ENCODE measurements at places on chromosomes 2 and 18.

- no peak for DNase-seq
These were observed 72.2 kb downstream of the XRCC5 start for GRCh38 chr2:216181351-216181750.

- no peak for DNase-seq
These were observed 293.9 kb upstream of the DLGAP1 start for GRCh38 chr18:4748975-4749374.

DNA sequence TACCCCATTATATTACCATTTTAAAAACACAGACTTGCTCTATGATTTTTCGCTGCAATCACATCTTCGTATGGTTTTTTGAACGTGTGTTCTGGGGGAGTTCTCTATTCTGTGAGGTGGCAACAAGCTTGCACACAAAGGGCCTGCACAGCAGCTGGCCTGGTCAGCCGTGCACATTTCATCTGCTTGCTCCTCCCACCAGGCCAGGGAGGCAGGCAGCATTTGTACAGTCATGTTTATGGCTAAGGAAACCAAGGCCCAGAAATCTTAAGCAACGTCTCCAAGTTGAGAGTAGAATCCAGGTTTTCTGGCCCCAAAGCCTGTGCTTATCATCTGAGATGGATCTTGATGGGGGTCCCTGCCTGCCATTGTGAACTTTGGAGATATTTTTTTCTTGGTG is 106.4 kb upstream of the SMIM21 start:
- no peak for DNase-seq

- DNase-seq = no peak
These were observed 121.8 kb upstream of the ZBTB14 start for GRCh38 chr18:5417342-5417741.

- no peak for DNase-seq
These were observed 256.2 kb downstream of the PIEZO2 start for GRCh38 chr18:10893196-10893595.

DNA sequence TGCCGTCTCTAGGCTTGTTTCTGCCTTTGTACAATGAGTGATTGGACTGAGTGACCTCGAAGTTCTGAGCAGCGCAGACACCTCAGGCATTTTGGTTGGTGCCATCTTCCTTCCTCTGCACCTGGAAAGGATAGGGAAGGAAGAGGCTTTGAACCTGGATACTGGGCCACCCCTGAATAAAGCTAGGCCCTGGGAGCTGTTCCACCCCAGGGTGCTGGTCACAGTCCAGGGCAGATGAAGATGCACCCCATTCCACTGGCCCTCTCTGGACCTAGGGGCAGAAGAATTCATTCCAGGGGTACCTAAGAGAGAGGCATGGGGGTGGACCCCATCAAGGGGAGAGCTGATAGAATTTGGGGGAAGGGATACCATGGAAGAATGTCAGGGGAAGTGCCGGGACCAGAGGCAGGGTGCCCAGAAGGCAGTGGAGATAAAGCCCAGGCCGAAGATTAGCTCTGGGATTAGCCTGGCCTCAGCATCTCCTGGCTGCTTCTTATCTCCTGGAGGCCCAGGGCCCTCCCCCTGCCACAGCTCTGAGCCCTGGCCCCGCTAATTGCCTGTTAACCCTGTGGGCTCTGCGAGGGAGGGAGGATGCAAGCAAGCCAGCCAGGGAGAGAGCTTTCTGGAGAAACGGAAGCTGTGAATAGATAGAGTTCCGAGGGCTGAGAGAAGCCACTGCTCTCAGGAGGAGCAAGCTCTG is 11.4 kb downstream of the ASIC4 start:
- DNase-seq = no peak

DNA sequence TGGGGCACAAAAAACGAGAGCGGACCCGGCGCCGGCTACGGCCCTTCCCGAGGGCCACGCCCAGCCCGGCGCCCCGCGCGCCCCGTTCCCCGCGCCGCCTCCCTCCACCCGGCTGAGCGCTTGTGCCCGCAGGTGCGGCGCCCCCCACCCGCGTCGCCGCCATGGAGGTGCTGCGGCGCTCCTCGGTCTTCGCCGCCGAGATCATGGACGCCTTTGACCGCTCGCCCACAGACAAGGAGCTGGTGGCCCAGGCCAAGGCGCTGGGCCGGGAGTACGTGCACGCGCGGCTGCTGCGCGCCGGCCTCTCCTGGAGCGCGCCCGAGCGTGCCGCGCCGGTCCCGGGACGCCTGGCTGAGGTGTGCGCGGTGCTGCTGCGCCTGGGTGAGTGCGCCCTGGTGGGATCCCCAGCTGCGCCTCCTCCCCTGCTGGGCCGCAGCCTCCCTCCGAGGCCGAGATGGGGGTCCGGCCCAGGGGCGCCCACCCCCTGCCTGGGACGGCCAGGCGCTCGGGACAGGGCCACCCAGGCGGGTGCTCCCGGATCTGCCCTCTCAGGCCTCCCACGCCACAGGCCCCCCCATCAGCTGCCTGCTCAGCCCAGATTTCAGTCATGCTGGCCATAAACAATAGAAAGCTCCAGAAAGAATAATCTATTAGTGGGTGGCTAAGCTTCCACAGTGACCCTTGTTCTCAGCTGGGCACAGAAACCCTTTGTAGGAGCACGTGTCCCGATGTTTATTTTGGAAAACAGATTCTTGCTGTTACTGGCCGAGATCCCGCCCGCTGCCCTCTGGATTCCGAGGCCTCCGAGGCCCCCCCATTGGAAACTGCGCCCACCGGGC is 997 bp downstream of the BOK start:
- DNase-seq = no peak

GRCh38 chr2:232575404-232575746 is 24.9 kb downstream of the EIF4E2 start:
- DNase-seq = no peak

- no peak for DNase-seq
These were observed 33.7 kb downstream of the C2orf76 start for GRCh38 chr2:119332953-119333352.

GRCh38 chr2:118120401-118120780 is 32.1 kb downstream of the INSIG2 start:
- no peak for DNase-seq

DNA sequence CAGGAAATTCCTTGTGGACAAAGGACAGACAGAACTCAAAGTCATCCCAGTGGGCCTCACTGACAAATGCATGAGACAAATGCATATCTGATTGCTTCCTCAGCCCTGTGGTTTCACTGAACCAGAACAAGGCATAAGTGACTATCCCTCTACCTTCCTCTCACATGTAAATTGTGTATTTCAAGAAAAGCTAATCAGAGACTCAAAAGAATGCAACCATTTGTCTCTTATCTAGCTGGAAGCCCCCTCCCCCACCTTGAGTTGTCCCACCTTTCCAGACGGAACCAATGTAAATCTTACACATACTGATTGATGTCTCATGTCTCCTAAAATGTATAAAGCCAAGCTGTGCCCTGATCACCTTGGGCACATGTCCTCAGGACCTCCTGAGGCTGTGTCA is 102.0 kb upstream of the TMEM200C start:
- DNase-seq = no peak

- DNase-seq = no peak
These were observed 18.3 kb downstream of the CLUL1 start for GRCh38 chr18:615092-615521.

- DNase-seq = peak; percentile 79
These were observed 13.3 kb downstream of the CHPF start for GRCh38 chr2:219530048-219530963.

DNA sequence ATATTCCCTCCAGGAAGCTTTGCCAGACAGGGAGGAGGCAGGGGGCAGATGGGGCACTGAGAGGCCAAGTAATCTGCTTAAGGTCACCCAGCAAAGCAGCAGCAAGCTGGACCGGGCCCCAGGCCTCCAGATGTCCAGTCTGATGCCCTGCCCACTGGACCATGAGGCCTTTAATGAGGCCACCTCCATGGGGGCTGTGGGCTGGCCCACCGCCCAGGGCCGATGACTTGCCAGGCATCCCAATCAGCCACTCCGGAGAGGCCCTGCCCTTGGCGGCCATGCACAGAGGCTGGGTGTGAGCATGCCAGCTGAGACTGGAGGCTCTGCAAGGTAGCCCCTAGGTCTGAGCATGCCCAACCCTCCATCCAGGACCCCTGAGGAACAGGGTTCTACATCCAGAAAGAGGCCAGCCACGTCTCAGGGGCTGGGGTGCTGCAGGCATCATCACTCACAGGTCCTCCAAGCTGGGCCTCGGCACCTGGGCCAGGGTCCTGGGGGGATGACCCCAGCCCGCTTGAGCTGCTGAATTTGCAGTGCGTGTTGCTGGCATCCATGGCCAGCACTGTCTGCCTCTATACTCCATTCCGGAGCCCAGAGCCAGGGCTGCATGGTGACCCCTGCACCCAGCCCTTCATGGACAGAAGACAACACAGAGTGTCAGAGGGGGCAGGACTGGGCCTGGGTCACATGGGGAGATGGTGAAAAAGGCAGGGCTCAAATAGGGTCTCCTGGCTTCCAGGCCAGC is 164.2 kb downstream of the INHBB start:
- DNase-seq = no peak

GRCh38 chr2:128625963-128626759 is 307.5 kb upstream of the HS6ST1 start:
- DNase-seq = no peak

DNA sequence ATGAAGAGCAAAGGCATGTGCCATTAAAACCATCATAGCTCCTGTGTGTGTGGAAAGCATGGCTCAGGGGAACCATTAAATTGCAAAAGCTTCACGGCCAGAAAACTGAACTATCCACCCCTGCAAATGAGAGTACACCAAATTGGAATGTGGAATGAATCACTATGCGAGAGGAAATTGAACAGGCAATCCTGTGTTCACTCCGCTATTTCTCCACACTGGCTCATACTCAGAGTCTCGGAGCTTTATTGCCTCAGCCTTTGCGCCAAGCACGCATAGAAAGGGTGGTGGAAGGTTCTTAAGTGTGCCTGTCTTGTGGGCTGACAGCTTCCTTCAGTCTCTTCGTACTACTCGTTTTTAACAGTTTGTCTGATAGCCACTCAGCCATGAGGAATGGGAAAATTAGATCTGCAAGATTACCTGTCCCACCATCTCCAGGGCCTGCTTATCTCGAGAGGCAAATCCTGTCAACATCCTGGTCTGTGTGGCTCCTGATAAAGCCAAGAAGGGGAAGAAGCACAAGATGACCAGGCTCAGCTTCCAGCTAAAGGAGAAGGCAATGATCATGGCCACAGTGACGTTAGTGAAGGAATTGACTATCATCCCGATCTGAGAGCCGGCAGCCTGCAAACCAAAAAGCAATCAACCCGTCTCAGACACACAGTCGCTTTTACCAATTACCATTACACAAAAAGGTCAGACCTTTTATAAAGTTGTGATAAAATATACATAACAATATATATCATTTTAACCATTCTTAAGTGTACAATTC is 34.9 kb downstream of the G6PC2 start:
- DNase-seq = no peak

DNA sequence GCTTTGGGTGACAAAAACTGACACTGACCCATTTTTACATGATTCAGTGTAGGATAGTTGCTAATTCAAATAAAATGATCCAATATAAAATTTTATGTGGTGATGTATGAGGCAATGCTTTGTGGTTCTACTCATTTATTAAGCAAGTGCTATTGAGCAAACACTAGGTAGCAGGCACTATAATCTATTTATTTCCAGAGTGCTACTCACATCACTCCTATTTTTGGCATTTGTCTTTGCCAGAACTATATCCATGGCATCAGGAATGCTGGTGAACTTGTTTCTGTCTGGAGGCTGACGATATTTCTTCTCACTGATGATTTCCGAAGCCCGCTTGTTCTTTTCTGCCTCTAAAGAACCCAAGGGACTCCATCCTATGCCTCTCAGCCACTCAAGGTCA is 84.3 kb downstream of the NEB start:
- no peak for DNase-seq

DNA sequence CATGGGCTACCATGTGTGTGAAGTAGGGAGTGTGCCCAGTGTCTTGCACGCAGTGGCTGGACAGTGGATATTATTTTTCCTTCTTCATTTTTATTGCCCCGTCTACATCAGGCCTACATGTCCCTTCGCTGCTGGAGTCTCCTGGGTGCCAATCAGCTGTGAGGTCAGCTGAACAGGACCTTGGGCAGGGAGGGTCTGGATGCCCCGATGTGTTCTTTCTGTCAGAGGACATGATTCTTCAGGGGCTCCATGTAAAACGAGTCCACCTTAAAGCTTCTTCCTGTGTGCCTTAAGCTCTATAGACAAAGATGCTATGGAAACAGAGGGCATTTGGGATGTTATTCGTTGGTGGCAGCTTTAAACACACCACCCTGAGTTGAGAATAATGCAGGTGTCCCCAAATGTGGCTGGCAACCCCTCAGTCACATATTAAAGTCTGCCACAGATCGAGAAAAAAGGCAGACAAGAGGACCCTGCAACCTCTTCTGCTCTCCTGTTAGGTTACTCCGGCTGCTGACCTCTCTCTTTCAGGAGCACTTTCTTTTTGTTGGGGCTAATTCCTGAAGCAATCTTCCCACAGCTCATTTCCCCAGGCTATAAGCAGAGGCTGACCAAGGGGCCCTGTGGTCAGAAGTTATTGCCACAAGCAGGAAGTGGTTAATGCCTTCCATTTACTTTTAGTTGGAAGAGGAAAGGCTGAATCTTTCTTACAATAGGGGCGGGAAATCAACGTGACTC is 20.0 kb downstream of the GREB1 start:
- DNase-seq = no peak

DNA sequence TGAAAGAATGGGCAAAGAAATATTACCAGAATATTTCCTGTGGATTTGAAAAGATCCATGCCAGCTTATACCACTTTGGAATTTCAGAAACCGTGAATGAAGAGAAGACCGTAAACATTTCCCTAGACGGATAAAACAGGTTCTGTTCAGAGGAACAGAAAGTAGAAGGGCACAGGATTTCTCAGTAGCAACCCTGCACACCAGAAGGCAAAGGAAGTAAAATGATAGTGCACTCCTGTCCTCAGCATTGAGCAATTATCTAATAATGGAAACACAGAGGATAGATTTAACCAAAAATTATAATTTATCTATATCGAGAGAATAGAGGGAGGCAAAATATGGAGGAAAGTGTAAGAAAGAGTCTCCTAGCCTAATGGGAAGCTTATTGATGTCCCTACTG is 87.0 kb upstream of the ITGA6 start:
- no peak for DNase-seq

- no peak for DNase-seq
These were observed 3.8 kb upstream of the GATA6 start for GRCh38 chr18:22165603-22166068.

DNA sequence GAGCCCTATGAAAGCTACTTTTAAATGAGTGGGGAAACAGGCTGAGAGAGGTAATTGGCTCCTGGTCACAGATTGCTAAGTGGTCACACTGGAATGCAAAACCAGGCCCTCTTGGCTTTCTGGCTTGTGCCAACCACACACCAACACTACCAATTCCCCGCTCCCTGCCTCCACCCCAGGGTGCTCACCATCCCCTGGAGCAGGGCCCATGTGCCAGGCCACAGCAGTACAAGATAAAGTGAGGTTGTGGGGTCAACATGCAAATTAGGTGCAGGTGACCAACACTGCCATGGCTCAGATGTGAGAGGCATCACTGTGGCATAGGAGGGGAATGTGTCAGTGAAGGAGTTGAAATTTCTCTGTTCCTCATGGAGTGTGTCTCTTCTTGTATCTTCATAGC is 312.5 kb downstream of the MYCN start:
- DNase-seq = no peak

DNA sequence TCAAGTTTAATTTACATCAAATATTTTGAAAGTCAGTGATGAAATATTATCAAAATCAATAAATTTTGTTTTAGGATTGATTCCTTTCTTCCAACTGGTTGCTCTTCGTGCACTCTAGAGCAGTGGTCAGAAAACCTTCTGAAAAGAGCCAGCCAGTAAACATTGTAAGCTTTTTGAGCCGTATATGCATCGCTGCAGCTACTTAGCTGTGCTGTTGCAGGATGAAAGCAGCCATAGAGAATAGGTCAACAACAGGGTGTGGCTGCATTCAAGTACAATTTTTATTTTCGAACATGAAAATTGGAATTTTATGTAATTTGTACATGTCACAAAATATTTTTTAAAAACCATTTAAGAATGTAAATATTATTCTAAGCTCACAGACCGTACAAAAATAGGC is 94.9 kb downstream of the MGAT5 start:
- no peak for DNase-seq
